AG10803 (cell line): ENCODE measurements at places on chromosomes 1 and 21.

DNA sequence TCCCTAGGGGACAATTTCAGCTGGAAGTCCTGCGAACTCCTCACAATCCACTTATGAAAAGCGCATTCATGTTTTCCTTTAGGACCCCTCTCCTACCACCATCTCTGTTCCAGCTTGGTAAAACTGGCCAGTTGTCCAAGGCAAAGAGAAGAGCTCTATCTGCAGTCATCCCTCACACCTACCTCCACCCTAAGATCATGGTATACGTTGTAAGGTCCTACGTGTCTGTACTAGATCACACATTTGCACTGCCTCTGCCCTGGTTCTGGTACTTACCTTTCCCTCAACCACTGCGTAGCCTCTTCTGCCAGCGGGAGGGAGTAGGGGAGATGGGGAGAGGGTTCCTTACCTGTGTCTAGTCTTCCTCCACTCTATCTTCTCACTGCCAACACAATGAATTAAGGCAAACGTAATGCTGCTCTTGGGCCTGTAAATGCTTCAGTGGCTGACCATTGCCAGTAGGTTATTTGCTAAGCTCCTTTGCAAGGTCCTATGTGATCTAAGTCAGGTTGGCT, 739 bp upstream of the NUP133 start:
- no peak for DNase-seq

- DNase-seq, result no peak
Measured at GRCh38 chr1:186578325-186579016, 101.8 kb downstream of the PTGS2 start.

GRCh38 chr1:31479811-31480210, 66.8 kb downstream of the SERINC2 start:
- DNase-seq, result peak; percentile 15

DNA sequence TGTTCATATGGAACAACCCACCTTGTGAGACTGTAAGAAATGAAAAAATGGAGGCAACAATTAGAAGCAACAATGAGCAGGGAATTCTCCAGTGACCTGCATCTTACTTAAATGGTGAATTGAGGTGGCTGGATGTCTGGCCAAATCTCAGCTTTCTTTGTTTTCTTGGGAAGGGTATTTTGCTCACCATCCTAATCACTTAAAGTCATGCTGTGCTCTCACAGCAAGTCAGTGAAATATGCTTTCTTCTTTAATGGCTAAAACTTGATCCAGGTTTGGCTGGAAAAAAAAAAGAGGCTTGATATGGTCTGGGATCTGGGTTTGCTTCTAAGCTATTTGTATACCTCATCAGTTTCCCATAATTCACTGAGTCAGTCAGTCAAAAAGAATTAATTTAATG, 124.8 kb downstream of the ESRRG start:
- DNase-seq, result no peak
